Inflammatory macrophage treated with lipopolysaccharide for 4 hours (primary cell): ENCODE measurements at places on chromosomes 4 and X.

DNA sequence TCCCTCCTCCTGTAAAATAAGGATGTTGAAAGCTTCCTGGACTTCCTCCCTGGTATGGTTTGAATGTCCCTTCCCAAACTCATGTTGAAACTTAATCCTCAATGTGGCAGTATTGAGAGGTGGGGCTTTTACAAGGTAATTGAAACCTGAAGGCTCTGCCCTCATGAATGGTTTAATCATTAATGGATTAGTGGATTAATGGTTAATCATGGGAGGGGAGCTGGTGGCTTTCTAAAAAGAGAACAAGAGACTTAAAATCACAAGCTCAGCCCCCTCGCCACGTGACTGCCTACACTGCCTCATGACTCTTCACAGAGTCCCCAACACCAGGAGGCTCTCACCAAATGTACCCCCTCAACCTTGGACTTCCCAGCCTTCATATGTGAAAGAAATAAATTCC lies 124.6 kb upstream of the ANXA3 start:
- no peak for DNase-seq

DNA sequence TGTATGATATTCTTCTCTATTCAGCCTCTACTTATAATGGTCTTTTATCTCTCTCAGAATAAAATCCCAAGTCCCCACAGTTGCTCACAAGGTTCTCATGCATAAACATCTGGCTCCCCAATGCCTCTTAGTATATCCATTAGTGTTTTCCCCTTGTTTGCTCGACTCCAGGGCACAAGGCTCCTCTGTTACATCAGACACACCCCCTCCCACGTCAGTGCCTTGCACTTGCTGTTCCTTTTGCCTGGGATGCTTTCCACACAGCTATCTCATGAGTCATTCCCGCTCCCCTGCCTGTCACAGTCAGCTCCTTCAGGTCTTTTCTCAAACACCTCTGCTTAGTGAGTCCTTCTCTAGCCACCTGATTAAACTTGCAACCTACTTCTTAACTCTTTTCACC lies 260.2 kb downstream of the IL1RAPL1 start:
- no peak for DNase-seq

GRCh38 chr4:70651864-70652506 lies 14.3 kb downstream of the JCHAIN start:
- DNase-seq, result peak; percentile 51

DNA sequence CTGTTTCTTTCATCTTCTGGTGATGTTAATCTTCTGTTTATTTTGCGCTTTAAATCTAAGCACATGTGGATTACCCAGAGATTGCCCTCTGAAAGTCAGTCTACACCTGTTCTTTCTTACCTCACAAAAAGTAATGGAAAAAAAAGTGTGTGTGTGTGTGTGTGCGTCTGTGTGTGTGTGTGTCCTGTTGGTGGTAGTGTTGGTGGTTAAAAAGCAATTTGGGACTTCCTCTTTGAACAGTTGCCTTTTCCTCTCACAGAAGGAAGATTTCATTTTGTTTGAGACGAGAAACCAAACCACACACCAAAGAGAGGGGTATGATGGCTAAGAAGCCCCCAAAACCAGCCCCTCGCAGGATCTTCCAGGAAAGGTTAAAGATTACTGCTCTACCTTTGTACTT lies at the start of gene STAP1:
TSS of gene STAP1 (plus strand) at position 235 of the 400 bp plus-strand sequence. CDS start at position 318, 83 bp downstream.
- DNase-seq, result peak; percentile 65

DNA sequence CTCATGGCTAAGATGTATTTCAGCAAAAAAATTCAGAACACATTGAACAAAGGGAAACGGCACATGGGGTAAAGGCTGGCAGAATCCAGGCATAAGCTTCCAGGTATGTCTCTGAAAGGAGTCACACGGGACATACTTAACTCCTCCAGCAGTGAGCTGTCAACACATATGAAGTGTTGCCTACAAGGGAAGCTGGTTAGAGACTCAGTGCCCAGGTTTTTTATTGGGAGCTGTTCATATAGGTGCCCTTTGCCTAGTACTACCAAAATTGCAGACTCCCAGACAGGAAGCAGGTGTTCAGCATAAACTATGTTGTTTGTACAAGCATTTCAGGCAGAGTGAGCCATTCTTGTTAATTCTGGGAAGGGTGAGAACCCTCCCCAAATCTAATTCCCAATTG lies 77.4 kb upstream of the PUDP start:
- no peak for DNase-seq

- peak; percentile 6 for DNase-seq
Observed at GRCh38 chr4:145217349-145217748, 37.0 kb upstream of the OTUD4 start.

- no peak for DNase-seq
Observed at GRCh38 chr4:52783069-52783468, 31.8 kb upstream of the ERVMER34-1 start.

DNA sequence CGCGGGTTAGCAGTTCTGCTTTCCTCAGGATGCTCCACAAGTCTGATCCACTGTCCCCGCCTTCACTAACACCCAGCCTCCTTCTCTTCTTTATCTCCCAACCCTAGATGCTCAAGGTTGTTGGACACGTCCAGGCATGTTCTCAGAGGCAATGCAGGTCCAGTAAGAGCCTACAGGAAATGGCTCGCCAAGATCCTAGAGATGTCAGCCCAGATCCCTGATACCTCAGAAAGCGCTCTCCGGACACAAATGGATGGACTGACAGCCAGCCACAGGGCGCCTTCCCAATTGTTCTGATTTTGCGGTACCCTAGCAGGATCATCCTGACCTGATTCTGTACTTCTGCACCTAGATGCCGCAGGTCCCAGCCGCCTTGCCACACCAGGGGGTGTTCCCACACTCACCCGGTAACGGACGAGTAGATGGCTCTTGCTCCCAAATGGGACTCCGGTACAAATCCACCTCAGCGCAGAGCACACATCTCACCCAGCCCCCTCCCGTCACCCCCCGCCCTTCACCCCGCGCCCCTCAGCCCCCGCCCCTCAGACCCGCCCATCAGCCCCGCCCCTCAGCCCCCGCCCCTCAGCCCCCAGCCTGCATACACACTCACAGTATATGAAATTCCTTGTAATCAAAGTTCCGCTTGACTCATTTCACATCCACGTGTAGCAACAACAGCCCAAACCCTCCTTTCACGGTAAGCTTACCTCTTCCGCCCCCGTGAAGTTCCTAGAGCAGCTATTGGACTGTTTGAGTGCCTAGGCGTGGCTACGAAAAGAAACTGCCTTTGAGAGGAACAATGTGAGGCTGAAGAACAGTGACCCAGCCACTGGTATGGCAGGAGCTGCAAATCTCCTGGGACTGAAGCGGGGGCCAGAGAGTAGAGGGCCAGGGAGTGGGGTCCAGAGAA lies at the start of gene EDA2R:
TSS of gene EDA2R (minus strand) at position 488 of the 910 bp plus-strand sequence. CDS start 23,058 bp downstream, outside the sequence.
- DNase-seq, result no peak

DNA sequence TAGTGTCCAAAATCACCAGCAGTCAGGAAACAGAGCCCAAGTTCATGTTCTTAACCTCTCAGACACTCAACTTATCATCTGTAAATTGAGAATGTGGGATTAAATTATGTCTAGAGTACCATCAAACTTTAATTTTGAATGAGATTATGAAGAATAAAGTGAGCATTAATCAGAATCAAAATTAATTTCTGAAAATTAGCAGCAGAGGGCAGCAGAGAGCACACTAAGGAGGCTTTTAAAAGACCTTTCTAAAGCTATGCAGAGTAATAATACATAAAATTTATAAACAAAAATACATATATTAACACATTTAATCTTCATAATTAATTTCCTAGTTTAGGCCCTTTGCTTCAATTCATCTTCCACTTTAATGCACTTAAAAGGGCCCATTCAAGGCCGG lies 7.1 kb downstream of the TASL start:
- peak; percentile 40 for DNase-seq

DNA sequence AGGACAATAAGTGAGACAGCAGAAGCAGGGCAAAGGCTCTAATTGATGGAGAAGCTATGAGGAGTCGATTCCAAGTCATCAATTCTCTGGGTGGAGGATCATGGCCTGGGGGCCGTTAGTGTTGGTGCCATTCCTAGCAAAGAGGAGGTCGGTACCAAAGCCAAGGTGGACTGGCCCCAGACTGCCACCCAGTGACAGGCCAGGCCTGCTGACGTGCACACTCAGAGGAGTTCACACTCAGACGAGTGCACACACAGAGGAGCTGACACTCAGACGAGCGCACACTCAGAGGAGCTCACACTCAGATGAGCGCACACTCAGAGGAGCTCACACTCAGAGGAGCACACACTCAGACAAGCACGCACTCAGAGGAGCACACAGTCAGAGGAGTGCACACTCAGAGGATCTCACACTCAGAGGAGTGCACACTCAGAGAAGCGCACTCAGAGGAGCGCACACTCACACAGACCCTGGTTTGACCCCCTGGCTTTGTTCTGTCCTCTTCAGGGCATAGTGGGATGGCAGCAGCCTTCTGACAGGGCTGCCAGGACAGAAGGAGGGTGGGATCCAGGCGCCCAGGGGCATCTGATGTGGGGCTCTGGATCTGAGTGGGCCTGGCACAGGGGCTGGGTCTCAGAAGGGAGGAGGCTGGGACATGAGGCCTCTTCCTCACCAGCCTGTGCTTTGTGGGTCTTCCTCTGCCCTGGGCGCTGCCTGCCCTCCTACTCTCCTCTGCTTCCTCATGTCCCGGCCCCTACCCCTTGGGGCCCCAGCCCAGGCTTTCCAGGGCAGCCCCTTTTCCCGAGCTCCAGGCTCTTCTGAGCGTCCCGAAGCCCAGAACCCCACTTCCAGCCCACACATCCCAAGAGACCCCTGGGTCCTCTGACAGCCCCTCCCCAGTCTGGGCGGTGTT lies 41.7 kb upstream of the NKX1-1 start:
- no peak for DNase-seq

DNA sequence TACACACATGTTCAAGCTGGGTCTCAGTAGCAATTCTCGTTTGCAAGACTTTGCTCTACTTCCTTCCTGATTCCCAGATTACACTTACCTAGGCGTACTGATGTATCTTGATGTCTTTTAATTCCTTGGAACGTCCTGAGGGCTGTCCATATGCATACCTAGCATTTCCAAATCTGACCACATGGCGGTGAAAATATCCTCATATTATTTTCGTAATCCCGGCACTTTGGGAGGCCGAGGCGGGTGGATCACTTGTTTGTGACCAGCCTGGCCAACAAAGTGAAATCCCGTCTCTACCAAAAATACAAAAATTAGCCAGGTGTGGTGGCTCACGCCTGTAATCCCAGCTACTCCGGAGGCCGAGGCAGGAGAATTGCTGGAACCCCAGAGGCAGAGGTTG lies 1786.3 kb upstream of the TENM3 start:
- no peak for DNase-seq

DNA sequence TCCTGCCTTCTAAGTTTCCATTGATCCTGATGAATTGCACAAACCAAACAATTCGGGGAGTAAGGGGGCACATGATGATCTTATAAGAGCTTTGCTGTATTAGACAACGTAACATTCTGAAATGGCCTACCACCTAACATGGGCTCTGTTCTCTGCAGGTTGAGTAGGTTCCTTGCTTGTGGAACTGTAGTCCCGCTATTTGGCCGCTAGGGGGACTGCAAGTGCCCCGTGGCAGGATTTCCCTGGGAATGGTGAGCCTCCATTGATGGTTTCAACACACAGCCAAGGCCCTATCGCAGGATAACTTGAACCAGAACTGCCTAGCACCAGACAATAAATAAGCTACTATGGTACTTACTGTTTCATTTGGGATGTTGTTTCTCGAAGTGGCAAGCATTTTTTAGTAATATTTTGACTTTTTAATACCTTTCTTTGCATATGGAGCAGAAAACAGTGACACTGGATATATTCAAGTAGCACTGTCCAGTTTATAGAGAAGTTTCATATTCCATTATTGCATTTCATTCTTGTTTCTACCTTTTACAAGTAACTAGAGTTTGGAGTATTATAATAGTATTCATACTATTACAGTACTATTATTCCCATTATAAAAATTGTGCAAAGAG lies 11.9 kb downstream of the AR start:
- DNase-seq, result peak; percentile 19

DNA sequence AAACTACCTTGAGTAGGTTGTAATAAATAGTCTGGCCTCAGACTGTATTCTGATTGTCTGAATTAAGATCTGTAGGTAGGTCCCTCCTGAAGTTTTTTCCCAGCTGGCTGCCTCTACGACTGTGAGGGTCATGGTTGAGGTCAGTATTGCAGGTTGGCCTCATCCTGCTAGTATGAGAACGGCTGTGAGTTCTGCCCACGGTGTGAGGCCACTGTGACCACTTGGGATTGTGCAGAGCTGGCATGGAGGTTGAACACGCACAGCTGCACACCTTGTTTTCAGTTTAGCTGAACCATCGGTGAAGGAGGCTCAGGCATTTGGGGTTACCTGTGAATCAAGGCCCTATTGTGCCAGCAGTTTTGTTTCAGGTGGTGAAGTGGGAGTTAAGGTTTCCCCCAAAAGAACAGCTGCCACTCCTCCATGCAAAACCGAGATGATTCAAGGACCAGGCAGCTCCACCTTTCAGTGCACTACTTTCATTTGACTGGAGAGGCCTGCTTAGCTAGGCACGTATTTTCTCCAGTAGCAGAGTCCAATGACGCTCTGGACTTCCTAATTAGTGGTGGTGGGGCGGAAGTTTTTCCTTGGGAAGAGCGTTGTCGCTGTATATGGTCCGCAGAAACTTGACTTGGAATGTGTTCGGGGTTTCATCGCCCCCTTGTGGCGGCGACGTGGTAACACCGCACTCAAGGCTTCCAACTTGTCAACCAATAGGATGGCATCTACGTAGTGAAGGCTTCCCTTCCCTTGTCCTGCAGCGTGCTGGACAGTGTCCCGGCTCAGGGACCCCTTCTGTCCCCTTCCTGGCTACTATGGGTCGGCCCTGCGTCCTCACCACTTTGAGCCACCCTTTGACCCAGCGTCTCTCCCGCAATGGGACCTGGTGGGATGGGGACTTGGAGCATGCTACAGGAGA lies 13.8 kb downstream of the CMC4 start:
- peak; percentile 44 for DNase-seq

DNA sequence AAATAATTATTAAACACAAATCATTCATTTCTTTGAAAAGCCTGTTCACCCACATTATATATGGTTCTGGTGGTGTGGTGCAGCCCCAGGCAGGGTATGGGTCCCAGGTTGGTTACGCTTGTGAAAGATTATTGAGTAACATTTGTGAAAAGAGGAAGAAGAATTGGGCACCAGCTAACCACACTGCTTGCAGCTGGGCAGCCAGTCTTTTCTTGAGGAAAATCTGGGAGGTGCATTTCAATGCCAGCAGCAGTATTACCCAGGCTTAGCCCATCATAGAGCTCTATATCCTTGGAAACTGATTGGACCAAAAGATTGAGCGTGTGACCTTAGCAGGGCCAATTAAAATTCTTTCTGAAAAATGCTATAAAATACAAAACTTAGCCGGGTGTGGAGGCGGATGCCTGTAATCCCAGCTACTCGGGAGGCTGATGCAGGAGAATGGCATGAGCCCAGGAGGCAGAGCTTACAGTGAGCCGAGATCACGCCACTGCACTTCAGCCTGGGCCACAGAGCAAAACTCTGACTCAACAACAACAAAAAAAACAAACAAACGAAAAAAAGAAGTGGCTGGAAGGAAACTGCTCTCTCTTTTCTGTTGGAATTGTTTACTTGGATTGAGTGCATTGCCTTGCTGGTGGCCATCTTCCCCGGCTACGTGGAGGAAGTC lies 9.7 kb upstream of the PLAC8 start:
- DNase-seq, result peak; percentile 85

- peak; percentile 28 for DNase-seq
Observed at GRCh38 chrX:54043541-54044125, 640 bp downstream of the PHF8 start.

- no peak for DNase-seq
Observed at GRCh38 chr4:73070074-73070390, 516 bp upstream of the COX18 start.
